ENCODE measurements at places on chromosomes 7 and 10.

- DNase-seq: peak; percentile 98
These were observed 553 bp upstream of the YWHAG start for GRCh38 chr7:76359111-76359977.

- no peak for DNase-seq
These were observed 172.3 kb upstream of the GLI3 start for GRCh38 chr7:42409296-42409695.

DNA sequence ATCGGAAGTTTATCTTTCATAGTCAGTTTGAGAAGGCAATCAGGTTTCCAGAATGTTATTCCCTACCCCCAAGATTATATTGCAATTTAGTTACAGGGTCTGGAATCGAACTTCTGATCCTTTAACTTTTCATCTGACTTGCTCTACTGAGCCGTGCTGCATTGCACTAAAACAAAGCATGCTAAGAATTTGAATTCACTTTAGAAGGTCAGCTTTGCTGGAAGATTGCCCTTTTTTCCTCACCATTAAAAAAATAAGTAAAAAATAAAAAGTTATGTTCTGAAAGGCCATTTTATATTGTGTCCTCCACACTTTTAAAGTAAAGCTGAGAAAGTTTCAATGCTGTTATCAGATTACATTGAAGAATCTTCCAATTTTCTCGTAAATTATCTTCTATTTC, 388.8 kb upstream of the PHF14 start:
- DNase-seq: no peak

GRCh38 chr10:112216151-112216550, 32.6 kb upstream of the GPAM start:
- DNase-seq: no peak
